ENCODE measurements at places on chromosomes 12 and 14.

DNA sequence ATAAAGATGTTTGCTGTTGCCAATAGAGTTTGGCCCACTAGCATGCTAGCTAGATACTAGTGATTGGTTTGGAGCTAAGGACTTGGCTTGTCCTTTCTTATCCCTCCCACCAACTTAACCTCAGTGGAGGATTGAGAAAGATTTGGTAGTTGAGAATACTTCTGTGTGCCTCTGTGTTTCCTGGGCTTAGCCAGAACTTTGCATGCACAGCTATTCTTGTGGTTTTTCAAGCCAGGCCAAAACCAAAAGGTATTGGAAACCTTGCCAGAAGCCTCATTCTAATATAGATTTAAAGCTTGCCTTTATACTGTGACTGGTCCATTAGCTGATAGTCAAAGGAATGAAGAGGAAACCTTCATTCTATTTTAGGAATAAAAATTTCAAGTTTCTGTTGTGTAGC, 188.5 kb downstream of the CCDC91 start:
- DNase-seq = no peak

- DNase-seq = no peak
Measured at GRCh38 chr12:53224061-53224896, 7.7 kb downstream of the RARG start.

DNA sequence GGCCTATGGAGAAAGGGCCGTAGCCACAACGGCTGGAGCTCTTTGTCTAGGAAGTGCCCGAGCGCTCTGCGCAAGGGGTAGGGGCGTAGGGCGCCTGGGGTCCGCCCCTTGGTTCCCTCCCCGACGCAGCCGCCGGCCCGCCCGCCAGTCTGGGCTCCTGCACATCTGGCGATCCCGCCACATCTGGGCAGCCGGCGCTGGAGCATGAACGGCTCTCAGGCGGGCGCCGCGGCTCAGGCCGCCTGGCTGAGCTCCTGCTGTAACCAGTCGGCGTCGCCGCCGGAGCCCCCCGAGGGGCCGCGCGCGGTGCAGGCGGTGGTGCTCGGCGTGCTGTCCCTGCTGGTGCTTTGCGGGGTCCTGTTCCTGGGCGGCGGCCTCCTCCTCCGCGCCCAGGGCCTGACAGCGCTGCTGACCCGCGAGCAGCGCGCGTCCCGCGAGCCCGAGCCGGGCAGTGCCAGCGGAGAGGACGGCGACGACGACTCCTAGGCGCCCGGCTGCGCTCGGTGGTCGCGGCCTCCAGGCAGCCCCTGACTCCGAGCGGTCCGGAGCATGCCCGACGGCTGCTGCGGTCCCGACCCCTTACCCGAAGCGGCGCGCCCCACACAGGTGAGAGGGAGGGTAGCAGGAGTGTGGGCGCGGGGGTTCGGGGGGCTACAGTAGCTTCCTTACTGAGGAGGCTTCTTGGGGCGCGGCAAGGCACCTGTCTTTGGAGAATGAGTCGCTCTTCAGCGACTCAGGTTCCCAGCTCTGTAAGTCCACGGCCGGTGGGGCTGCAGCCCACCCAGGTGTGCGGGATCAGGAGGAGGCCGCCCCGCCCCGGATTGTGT, at the start of gene SMIM41:
TSS of gene SMIM41 (plus strand) at position 129 of the 827 bp plus-strand sequence. CDS start at position 205, 76 bp downstream.
- no peak for DNase-seq

DNA sequence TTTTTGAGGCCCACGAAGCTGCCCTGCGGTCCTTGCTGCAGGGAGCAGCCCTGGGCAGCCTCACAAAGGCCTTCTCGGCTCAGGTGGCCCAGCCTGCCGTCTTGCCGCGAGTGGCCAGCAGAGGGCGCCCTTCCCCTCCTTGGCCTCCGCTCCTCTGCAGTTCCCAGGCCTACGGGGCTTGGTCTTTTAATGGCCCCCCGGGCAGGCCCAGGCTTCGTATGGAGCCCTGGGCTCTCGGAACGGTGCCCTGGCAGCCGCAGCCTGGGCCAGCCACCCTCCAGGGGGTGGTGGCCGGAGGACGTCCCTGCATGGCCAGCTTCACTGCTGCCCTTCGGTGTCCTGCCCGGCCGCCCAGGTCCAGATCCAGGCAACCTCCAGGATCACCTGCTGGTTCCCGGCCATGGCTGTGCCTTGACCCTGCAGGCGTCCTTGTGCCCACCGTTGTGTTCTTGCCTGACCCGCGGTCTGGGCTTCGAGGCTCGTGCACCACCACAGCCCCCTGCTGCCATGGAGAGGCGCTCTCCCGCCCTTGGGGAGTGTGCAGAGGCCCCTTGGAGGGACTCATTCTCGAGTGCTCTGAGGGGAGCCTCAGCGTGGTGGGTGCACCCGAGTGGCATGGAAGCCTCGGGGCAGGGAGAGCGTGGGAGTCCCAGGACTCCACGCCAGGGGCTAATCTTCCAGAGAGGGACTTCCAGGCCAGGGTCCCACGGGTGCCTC, 9.4 kb downstream of the ASPG start:
- no peak for DNase-seq

DNA sequence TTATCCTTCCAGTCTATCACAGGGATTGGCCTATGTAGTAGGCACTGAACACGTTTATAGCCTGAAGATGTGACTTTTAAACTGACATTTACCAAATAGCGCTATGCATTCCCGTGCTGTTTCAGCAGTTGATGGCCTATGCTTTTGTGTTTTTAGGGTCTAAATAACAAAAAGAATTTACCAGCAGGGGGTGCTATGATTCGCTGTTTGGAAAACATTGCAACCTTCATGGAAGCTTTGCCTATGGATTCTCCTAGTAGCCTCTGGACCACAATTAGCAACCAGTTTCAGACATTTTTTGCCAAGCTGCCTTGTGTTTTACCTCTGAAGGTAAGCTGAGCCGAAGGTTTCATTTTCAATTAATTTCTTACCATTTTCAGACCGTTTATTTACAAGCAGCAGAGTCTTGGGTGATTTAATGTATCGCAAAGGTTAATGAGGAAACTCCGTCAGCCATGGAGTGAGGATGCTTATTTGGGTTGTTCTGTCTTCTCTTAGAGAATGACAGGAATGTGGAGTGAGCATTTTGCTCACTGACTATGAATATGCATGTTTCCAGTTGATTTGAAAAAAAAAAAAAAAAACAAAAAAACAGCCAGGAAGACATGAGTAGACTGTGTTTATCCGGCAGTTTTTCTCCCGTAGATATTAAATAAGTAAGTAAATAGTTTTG, 133.1 kb downstream of the PRIMA1 start:
- no peak for DNase-seq

GRCh38 chr12:11943919-11944700, 126.6 kb upstream of the BCL2L14 start:
- no peak for DNase-seq

- no peak for DNase-seq
Measured at GRCh38 chr14:76773188-76773885, 12.1 kb downstream of the VASH1 start.

DNA sequence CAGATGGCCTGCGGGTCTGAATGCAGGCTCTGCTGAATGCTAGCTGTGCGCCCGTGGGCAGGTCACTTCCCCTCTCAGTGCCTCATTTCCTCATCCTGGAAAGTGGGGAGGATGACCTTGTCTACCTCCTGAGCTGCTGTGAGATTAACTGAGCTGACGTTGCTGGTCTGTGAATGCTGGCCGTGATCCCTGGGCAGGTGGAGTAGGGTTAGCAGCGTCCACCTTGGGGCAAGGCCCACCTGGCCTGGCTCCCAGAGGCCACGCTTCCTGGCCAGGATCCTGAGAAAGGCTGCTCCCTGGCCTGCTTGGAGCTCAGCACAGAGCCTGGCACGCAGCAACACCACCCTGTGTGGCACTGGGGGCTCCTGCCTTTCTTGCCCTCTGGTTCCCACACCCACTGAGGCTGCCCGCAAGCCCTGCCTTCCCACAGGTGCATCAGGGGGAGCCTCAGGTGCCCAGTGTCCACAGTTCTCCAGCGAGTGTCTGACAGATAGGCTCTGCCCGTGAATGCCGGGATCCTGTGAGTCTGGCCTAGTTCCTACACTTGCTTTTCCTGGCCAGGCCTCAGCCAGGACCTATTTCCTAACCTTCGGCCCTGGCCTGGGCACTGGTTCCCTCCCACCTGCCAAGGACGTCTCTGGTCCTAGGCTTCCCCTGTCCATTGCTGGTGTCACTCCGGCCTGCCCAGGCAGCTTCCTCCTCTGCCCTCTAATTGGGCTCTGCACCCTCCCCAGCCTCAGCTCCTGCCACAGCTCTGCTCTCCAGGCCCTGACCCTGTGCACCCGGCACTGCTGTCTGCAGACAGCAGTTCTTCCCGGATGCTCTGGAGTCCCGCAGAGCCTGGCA, 37.2 kb upstream of the TDRD9 start:
- no peak for DNase-seq

DNA sequence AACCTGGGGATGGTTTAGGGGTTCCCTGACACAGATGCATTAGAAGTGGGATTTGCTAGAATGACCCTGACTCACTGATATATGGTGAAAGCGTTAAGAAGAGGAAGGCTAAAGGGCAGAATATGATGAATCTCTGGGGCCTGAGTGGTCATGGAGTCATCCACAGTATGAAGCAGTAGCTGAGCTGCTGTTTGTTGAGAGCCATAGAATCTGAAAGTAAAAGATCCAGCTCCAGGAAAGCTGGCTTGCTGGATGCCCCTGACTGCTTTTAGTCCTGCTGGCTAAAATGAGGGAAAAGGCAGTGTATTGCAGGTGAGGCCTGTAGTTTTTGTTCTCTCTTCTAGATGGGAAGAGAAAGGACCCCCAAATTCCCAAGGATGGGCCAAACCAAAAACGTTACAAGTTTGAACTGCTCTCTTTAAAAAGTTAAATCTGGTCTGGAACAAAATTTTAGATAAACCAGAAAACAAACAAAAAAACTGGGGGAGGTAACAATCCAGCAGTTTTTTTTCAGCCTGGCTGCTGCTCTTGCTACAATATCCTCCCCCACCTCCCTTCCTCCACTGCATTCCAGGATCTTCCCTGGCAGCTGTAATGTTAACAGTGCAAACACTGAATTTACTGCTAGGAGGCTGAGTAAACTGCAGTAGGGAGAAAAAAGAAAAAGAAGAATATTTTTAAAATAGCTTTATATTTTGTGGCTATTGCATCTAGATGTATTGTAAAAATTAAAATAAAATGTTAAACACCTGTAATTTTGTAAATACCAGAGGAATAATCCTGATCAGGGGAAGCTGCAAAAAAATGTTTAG, 16.5 kb downstream of the SEL1L start:
- no peak for DNase-seq

- no peak for DNase-seq
Measured at GRCh38 chr12:112450725-112451124, 32.0 kb downstream of the PTPN11 start.

DNA sequence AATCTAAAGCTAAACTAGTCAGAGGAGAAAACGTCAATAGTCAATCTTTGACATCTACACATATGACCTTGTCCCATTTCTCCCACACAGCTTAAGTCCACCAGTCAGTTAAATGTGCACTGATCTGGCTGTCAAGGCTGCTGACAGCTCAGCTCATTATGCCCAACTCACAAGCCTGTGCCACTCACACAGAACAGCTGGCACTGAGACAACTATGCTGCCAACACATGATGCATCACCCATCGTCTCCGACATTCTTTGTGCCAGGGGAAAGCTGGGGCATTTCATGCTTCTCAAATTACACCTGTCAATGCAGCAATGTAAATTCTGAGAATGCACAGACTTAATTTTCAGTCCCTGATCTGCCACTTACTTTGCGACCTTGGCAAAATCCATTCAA, 25.3 kb downstream of the GNS start:
- DNase-seq = no peak

DNA sequence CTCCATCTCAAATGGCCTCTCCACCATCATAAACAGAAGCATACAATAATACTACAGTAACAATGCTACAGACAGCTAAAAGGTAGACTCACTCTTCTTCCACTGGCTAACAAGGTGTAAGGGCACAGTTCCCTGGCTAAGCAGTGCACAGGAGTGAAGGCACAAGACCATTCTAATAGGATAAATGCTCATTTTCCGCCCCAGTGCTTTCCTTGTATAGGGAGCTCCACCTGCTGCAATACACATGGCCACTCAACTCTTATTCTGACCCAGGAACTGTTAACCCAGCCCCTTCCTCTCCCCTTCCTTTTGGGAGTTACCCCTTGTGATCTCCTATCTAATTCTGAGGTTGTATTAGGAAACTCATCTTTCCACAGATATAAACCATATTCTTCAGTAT, 124.6 kb downstream of the KCNK10 start:
- DNase-seq = peak; percentile 86

DNA sequence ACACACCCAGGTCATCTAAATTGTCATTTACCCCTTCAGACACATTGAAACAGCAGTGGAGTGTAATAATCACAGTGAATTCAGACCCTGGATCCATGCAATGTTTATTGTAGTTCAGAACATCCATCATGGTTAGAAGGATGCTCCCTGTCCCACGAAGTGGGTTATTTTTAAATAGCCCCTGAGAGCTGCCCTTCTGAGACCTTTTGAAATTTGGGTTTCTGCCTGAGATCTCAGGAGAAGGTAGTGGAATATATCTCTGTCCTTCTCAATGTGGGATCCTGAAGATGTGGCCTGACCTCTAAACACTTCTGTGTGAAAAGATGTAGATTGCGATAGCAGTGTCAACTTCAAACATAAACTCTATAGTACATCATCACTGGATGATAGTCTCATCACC, 1080.6 kb downstream of the TMEM121 start:
- DNase-seq = no peak
